ENCODE measurements at places on chromosomes 6 and 20.

DNA sequence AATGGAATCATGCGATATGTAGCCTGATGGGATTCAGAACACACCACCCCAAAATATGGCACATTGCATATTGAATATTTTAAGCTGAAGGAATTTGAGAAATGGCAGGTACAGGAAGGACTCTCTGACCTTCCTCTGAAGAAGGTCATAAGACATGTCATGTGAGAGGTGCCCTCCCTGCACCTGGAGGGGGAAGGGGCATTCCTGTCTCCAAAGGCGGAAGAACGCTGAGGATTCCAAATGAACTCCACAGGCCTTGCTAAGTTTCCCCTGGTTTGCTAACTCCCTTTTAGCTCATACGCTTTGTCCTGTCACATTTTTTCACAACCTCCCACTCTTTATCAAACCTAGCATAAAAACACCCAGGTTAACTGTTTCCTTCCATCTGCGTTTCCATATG, 347.8 kb downstream of the CDKAL1 start:
- no peak for DNase-seq

GRCh38 chr20:59017493-59018231, 1.6 kb upstream of the TUBB1 start:
- no peak for DNase-seq

- no peak for DNase-seq
Measured at GRCh38 chr20:62872184-62872847, 10.7 kb upstream of the TCFL5 start.

GRCh38 chr6:106858653-106859092, 115.9 kb downstream of the CD24 start:
- DNase-seq: peak; percentile 11

- no peak for DNase-seq
Measured at GRCh38 chr6:131931063-131931750, 20.0 kb downstream of the CCN2 start.

- DNase-seq: no peak
Measured at GRCh38 chr6:134115715-134116074, 63.3 kb upstream of the SLC2A12 start.

DNA sequence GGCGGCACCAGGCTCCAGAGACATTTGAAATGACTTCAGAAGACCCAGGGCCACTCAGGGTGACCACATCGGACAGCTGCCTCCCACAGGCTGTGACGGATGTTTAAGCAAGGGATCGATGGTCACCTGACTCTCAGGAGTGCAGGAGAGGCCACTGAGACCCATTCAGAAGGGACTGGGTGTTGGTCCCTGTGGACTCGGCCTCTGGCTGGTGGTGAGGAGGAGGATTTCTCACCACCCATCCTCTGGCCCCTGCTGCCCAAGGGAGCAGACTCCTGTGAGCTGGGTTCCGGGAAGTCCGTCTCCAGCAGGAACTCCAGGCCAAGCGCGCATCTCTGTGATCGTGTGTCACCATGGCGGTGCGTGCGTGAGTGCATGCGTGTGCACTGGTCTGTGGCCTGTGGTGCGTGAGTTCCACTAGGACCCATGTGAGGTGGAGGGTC, 25.5 kb downstream of the NPEPL1 start:
- DNase-seq: no peak

GRCh38 chr20:46708172-46708860, 1.1 kb upstream of the SLC2A10 start:
- no peak for DNase-seq

GRCh38 chr20:60420676-60421229, 462.5 kb downstream of the CDH26 start:
- DNase-seq: no peak

GRCh38 chr6:6665555-6666243, 77.2 kb downstream of the LY86 start:
- DNase-seq: peak; percentile 68

- DNase-seq: no peak
Measured at GRCh38 chr6:74757813-74758212, 448.0 kb downstream of the COL12A1 start.

DNA sequence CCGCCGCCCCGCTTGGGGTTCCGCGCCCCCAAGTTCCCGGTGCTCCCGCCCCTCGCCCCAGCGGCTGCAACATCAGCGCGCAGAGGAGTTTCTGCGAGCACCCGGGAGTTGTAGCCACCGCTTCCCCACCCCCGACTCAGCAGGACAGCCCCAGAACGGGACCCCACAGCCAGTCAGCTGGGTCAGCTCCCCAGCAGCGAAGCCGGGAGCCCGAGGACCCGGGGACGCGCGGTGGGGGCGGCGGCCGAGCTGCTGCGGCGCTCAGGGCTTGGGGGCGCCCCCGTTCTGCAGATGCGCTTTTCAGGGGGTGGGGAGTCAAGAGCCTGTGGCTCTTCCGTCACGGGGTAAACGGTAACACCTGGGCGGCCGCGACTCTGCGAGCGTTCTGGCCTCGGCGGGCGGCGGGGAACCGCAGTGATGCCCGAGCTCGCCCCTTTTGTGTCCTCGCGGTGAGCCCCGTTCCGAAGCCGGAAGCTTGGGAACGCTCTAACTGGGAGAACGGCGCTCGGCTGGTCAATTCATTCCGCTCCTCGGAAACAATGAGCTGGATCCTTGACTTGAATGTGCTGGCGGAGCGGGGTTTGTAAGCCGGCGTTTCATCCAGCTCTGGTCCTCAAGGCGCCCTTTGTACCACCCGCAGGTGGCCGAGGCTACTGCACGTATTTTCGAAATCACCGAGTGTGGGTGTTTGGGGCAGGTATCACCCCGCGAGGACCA, 774 bp downstream of the PLEKHG1 start:
- peak; percentile 95 for DNase-seq

GRCh38 chr20:52676283-52676995, 295.7 kb upstream of the TSHZ2 start:
- peak; percentile 5 for DNase-seq

DNA sequence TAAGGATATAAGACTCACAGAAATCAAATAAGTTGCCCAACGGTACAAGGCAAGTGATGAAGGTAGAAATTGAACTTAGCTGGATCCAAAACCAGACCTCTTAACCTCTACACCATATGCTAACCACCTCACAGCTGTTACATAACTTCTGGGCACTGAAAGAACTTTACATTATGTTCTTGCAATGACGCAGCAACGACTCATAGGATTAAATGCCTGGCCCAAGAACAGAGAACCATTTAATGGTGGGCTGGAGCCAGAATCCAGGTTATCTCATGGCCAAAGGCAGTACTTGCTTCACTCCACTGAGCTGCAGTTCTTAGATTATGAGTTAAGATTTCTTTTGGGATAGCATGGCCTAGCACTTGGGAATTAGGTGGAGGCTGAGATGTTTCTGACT, 4.4 kb downstream of the TRMT6 start:
- no peak for DNase-seq

- DNase-seq: no peak
Measured at GRCh38 chr6:35382015-35382414, 39.7 kb downstream of the PPARD start.

GRCh38 chr6:90911642-90912041, 324.8 kb upstream of the MAP3K7 start:
- no peak for DNase-seq

DNA sequence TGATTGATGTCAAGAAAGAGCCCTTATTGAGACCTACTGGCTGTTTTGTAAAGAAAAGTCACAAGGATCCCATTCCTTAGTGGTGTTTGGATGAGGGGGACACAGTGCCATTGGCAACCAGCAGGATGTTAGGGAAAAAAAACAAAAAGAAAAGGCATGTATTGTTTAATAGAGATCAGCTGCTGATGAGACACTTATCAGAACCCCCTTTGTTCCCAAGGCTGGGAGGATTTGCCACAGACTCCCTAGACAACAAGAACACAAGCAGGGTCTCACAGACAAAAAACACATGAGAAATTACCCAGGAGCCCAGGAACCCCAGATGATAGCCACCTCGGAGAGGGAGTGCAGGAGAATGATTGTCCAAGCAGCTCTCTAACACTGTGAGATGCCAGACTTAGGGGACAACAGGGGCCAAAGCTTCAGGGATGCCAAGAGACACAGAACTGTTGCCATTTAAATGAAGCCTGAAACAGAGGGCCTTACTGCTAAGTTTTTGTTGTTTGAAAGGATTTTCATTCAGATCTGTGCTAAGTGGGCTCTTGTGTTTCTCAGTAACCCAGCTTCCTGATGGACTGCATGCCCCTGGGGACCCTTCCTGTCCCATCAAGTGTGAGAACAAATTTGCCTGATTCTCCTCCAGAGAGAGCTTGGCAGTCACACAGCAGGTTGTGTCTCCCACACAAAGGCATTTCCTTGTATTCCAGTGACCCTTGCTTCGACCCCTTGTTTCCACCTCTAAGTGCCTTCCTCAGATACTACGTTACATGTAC, 48.7 kb upstream of the HEY2 start:
- DNase-seq: peak; percentile 63

DNA sequence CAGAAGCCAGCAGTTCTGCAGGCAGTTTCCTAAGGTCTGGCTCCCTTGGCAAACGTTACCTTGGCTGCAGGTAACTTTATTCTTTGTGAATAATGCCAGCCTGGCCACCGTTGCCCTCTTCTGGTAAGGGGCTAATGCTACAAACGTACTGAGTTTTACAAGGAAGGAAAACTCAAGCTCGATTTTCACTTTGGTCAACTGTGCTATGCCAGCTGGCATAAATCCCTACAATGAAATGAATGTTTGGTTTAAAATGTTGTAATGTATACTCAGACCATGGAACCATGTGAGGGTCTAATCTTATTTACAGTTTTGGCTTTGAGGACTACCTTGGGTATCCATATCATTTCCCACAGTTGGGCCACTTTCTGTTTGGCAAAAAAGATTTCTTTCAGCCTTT, 101.4 kb downstream of the SLX4IP start:
- peak; percentile 28 for DNase-seq

DNA sequence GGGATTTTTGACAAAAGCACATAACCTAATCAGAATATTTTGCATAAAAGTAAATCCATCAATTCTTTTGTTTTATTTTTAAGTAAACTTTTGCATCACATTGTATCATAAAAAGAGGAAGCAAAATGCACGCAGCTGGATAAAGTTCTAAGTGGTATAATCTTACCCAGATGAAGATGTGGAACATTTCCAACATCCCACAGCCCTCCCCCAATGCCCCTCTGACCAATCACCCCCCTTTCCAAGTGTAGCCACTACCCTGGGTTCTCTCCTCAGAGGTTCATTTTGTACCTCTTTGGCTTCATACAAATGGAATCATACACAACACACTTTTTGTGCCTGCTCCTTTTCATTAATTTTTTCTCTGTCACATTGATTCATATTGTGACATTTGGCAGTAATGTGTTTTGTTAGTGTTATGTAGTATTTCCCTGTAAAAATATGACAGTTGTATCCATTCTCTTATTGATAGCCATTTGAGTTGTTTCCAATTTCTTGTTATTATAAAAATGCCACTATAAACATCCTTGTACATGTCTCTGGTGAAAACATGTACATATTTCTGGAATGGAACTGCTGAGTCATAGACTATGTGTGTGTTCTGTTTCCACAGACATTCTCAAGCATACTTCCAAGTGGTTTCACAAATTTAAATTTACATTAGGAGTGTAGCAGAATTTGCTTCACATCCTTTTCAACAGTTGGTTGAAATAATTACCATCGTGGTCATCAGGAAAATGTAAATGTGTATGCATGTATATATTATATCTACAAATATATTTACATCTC, 92.9 kb upstream of the SYNDIG1 start:
- no peak for DNase-seq

DNA sequence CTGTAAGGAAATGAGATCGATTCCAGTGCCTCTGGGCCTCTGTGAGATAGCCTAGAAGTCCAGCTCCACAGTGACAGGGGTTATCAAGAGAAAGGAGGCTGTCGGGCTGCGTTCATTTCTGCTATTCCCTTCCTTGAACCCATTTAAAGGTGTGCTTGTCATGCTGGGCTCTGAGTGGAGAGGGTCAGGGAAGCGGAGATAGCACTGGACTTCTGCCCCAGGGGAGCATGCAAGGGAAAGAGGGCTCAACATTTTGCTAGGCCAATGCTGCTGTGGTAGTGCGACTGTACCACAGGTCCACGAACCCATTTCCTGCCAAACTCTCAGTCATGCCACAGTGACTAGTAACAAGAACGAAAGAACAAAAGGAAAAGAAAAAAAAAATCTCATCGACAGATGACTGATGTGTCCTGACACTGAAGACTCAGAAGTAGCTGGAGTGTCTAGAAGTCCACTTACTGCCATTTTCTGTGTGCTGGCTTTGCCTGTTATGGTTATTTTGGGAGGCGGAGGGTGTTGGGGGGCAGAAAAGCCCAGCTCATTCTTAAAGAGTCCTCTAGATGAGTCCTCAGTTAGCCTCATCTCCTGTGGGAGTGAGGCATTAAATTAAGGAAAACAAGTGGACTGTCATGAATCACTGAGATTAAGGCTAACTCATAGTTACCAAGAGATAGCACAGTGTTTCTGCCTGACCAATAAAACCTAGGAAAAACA, 8.1 kb downstream of the NEDD9 start:
- DNase-seq: no peak

DNA sequence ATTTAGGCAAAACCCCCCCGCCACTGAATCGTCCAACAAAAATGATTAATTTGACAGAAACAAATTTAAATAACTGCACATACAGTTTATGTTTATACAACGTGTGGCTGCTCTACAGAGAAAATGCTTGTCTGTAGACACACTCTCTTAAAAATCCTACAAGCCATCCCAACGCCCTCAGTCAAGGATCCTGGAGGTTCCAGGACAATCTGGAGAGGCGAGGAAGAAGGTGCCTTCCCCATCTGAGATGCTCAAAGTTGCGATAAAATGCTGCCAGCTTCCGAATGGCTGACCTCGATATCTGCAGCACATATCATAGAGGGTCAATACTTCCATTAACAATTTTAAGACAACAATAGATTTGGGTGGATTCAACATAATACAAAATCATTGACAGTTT, 25.3 kb downstream of the ZNF217 start:
- no peak for DNase-seq

- DNase-seq: peak; percentile 14
Measured at GRCh38 chr20:13223736-13224520, 2.9 kb downstream of the ISM1 start.

DNA sequence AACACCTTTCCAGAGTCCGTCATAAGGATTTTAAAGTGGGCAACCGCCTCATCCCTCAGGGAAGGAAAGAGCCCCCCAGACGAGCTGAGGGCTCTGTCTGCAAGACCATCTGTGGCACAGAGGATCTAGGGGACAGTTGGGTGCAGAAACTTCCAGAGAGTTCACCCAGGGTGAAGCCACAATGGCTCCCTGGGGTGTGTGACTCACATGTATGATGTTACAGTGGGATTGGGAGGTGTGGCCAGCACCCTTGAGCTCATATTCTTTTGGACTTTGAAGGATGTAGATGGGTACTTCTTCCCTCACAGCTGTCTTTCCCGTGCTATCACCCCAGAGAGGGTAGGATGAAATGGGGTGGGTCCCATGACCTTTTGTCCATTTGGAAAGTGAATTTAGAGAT, 95.5 kb downstream of the NCR2 start:
- no peak for DNase-seq

All from eye (tissue), 1 donor.